GM12878 (cell line): ENCODE measurements at places on chromosomes 5 and 9. TPM values are rescaled to one million over a fixed set of nuclear protein-coding genes. Genes with fewer than 3 reads are reported as not detected.

The ARAP3 gene
- 0.08 TPM in 2 replicates for total RNA-seq

The RGS7BP gene
- not detected in 2 replicates for total RNA-seq

The GFI1B gene
- total RNA-seq, result not detected in 2 replicates

The KCNN2 gene
- 0.80 and 0.93 TPM in 2 replicates for total RNA-seq

The SEMA6A gene
- total RNA-seq, result 1.9 and 2.1 TPM in 2 replicates

GRCh38 chr9:38338342-38339018 lies 54.0 kb upstream of the ALDH1B1 start:
- DNase-seq, result no peak

GRCh38 chr5:76165711-76166374 lies 82.7 kb downstream of the SV2C start:
- DNase-seq, result no peak

- DNase-seq, result no peak
Observed at GRCh38 chr5:112535356-112535755, 116.3 kb upstream of the EPB41L4A start.

- DNase-seq, result no peak
Observed at GRCh38 chr5:118968925-118969375, 19.4 kb downstream of the DTWD2 start.

- DNase-seq, result no peak
Observed at GRCh38 chr5:154829589-154830218, 20.7 kb downstream of the FAXDC2 start.

DNA sequence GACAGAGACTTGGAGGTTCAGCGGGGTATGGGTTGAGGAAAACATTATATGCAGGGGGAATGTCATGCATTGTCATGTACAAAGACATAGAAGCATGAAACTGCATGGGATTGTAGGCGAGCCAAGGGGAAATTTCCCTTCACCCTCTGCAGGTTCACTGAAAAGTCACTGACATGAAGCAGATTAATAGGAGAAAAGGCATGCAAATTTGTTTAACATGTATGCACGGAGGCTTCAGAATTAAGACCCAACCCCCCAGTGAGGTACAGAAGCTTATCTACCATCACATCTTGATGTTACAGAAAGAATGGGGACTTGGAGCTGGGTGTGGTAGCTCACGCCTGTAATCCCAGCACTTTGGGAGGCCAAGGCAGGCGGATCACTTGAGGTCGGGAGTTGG lies 18.5 kb downstream of the NIM1K start:
- DNase-seq, result no peak

GRCh38 chr9:840343-840742 lies 1.2 kb upstream of the DMRT1 start:
- no peak for DNase-seq

- no peak for DNase-seq
Observed at GRCh38 chr9:88807426-88807825, 183.8 kb upstream of the S1PR3 start.

DNA sequence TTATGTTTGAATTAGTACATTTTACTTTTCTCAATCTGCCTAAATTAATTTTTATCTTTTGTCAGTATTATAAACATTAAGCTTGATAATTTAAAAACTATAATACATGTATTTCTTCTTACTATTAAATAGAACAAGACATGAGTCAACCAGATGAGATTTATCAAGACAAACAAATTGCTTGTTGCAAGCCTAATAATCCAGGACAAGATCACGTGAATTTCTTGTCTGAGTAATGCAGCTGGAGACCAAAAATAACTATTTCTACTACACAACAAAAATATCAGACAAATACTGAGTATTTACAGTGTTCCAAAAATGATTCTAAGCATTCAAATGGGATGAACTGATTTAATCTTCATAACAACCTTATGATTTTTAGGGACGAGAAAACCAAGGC lies 339.1 kb upstream of the PRR16 start:
- no peak for DNase-seq

- peak; percentile 26 for DNase-seq
Observed at GRCh38 chr5:151298063-151298855, 5.3 kb downstream of the SLC36A3 start.
